ENCODE measurements at places on chromosomes 1 and 21.
A peak's percentile ranks its signal among the peaks of the same experiment; 100 is the strongest.

- DNase-seq: no peak
These were observed 47.0 kb downstream of the CDCP2 start for GRCh38 chr1:54105736-54106269.

DNA sequence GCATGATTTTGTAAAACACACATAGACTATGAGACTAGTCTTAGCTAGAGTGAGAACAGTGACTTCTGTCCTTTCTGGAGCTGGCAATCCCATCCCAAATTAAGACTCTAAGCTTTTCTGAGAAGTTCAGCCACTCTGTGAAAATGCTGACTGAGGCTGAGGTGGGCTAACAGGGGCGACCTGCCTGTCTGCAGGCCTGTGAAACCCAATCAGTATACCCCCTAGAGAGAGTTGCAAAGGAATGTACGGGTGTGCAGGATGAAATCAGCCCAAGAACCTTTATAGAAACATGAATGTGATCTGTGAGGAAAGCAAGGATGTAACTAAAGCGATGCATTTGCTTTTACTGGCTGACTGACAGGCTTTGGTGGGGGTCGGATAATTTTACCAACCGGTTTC, 16.0 kb upstream of the TBX15 start:
- no peak for DNase-seq

DNA sequence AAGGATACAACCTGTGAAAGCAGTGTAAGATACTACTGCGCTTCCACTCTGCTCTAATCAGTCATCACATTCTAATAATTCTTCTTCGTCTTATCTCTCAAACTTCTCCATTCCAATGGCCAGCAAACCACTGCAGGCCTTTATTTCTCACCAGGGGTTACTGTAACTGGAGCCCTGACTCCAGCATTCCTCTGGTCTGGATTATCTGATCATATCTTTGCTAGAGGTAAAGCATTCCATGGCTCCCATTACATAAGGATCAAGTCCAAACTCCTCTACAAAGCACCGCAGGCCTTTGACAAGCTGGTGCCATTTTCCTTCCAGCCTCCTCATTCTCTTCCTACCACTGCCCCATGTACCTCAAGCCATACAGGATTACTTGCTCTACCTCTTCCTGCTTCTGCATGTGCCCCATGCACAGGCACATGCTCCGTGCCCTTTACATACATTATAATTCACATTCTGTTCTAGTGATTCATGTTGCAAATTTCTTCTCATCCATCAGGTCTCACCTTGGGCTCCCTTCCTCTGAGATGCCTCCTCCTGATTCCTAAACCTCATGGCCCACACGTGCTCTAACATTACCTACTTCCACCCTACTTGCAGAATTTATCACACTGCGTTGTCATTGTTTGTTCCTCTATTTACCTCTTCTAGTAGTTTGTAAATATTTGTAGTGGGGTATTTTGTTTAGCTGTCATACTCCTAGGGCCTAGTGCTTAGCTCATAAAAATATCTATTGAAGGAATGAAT, 9.3 kb upstream of the SERBP1 start:
- DNase-seq: no peak

- DNase-seq: no peak
These were observed 16.5 kb upstream of the ZMYM1 start for GRCh38 chr1:35062518-35063196.

GRCh38 chr1:43303471-43304313, 2.9 kb downstream of the TIE1 start:
- DNase-seq: peak; percentile 19

DNA sequence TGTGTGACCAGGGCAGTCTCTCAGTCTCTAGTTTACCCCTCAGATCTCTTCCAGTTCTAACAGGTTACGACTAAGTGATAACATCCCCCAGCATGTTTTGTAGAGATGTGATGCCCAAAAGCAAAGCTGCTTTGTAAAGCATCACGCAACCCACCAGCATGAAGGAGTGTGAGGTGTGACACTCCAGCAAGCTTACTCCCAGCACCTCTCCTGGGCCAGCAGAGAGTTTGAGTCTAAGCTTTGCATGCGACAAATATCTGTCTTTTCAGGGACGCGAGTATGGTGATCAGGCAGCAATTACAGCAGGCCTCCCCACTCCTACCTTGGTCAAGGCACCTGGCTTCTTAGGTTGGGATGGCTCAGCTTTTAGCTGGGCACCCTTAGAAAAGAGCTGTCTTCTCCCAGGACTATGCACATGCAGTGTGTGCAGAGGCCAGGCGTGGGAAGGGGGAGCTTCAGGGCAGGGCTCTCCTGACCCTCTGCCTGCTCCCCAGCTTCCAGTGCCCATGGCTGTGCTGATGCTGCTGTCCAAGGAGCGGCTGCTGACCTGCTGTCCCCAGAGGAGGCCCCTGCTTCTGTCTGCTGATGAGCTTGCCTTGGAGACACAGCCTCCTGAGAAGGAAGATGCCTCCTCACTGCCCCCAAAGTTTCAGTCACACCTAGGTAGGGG, 48.2 kb downstream of the ELK4 start:
- no peak for DNase-seq

GRCh38 chr21:18430341-18430740, 26.8 kb upstream of the TMPRSS15 start:
- DNase-seq: no peak

DNA sequence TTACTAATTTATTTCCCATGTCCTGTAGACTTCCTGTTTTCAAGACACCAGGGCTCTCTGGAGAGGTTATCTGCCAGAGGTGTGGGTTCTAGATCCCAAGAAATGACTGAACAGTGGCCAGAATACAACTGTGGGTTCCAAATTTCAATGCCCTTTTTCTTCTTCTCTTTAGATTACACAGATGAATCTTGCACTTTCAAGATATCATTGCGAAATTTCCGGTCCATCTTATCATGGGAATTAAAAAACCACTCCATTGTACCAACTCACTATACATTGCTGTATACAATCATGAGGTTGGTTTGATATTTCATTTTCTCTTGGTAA, 15.0 kb downstream of the IFNAR2 start:
- DNase-seq: no peak

DNA sequence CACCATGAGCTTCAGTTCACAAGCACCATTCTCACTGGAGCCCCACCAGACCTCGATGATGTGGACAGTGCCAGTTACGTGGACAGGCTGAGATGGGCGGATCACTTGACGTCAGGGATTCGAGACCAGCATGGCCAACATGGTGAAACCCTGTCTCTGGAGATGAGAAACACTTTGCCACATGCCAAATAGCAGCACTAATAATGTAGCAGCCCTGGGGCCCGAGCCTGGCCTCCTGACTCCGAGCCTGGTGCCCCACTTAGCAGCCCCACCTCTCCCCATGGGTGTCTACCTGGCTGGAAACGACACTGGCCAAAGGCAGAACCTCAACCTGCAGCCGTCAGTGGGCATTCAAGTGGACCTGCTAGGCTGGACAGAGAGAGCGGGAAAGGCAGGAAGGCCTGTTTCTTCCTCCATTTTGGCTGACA, 129.1 kb downstream of the TOMM20 start:
- DNase-seq: no peak

GRCh38 chr1:54312796-54313316, 93.3 kb downstream of the SSBP3 start:
- peak; percentile 79 for DNase-seq

GRCh38 chr1:93623875-93624274, 57.8 kb downstream of the BCAR3 start:
- no peak for DNase-seq

All from left cardiac atrium (tissue), 4 donors.